Stimulated activated CD4-positive, alpha-beta T cell treated with anti-CD3 and anti-CD28 coated beads, Interleukin-15, amount 100 ng/mL, for 1 hour (primary cell): ENCODE measurements at places on chromosomes 5 and 9.

DNA sequence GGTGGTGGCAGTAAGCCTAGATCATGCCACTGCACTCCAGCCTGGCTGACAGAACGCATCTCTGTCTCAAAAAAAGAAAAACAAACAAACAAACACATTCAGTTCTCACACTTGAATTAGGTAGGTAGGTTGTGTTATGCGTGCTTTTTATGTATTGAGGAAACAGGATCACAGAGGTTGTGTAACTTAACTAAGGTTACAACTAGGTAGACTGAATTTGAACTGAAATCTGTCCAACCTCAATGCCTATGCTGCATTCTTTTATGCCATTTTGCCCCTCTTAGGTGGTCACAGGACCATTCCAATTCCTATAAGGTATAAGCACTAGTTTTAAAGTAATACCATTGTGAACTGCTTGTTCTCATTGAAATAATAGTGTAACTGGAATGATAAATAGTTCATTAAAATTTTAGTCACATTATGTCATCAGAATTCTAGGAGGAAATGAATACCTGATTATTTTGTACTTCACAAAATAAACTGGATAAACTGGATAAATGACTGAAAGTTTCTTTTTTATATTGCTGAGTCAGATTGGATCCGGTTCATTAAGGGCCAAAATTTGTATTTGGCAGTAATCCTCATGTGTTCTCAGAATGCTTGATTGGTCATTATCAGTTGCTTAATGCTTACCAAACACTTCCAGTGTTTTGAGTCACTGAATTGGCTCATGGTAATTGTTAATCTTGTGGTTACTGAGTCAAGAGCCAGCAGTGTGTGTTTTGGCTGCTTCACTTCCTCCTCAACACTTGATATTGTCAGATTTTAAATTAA, 7.1 kb downstream of the UBAP1 start:
- no peak for DNase-seq

DNA sequence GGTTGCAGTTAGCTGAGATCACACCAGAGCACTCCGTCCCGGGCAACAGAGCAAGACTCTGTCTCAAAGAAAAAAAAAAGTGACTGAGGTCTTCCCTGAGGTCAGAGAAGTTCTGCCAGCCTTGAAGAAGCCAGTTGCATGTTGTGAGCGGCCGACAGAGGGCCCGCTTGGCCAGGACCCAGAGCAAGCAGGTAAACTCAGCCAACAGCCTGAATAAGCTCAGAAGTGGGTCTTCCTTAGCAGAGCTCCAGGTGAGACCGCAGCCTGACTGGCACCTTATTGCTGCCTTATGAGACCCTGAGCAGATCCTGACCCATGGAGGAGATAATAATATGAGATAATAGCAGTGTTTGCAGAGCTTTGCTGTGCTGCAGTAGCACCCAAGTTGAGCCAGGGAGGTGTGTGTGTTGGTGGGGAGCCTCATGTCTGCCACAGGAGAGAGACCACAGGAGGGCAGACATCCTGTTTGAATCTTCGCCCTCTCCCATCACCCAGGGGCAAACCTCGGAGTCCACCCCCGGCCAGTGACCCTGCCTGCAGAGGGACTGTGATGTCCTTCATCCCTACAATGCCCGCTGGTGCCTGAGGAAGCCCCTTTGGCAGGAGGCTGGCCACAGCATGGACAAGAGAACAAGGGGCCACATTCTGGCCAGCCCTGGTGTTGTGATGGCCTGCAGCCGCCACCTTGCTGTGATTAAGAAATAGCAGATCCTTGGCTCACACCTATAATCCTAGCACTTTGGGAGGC, 10.8 kb upstream of the BARX1 start:
- DNase-seq, result no peak

GRCh38 chr5:179185941-179186411, 125.8 kb downstream of the ZNF354C start:
- no peak for DNase-seq

GRCh38 chr5:76657683-76658311, 34.6 kb upstream of the F2RL2 start:
- DNase-seq, result no peak

DNA sequence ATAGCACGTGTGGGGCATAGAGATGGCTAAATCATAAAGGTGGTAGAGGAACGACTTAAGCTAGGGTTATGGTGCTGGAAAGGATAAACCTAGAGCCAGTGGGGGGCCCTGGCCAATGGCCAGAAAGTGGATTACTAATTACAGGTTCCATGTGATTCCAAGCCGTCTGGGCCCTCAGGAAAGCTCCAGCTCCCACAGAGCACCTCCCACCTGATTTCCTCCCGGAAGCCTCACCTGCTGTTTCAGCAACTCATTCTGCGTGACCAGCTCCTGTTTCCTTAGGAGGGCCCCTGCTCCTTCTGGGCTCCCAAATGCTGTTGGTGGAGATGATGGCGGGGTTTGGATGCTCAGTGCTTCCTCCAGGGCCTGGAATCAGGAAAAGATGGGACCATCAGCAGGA, 16.2 kb downstream of the GPX3 start:
- no peak for DNase-seq

GRCh38 chr9:5301544-5301943, 3.0 kb downstream of the RLN2 start:
- DNase-seq, result no peak

GRCh38 chr9:81814794-81815464, 113.3 kb upstream of the SPATA31D4 start:
- DNase-seq, result no peak

- no peak for DNase-seq
Observed at GRCh38 chr5:135244620-135245021, 154.4 kb downstream of the MACROH2A1 start.

DNA sequence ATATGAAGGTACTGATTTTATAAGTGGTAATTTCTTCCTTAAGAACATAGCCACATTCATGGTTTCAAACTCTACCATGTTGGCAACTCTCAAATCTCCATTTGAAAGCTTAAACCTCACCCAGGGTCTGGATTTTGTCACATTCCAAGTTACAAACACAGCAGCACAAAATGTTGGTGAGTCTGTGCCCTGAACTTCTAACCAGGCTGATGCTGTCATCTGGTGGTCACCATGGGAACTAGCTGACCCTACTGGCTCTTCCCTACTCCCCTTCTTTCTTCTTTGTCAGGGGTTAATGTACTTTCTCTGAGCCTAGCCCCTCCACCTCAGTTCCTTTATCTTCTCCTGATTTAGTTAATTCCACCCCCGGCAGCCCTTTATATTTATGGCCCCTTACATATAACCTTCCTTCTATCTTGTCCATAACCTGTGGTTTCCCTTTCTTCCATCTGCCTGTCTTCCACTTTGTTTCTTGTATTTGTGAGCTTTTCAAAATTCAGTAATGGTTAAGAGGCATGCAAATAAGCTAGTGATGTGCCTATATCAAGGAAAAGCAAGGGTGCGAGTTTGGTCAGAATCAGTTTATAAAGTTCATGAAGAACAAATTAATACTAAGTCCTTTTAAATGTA, 35.9 kb downstream of the TGFBR1 start:
- peak; percentile 13 for DNase-seq

DNA sequence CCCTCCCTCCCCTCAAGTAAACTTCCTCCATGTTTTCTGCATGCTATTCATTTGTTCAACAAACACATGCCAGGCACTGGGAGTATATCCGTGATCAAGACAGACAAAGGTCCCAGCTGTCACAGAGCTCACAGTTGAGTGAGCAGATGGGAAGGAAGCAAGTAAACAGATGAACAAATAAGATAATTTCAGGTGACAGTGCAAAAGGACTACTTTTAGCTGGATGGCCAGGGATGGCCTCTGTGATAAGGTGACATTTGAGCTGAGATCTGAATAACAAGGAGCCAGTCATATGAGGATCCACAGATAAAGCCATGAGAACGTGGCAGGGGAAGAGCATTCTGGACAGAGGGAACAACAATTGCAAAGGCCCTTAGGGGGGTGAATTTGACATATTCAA, 121.7 kb upstream of the RAD23B start:
- DNase-seq, result no peak

DNA sequence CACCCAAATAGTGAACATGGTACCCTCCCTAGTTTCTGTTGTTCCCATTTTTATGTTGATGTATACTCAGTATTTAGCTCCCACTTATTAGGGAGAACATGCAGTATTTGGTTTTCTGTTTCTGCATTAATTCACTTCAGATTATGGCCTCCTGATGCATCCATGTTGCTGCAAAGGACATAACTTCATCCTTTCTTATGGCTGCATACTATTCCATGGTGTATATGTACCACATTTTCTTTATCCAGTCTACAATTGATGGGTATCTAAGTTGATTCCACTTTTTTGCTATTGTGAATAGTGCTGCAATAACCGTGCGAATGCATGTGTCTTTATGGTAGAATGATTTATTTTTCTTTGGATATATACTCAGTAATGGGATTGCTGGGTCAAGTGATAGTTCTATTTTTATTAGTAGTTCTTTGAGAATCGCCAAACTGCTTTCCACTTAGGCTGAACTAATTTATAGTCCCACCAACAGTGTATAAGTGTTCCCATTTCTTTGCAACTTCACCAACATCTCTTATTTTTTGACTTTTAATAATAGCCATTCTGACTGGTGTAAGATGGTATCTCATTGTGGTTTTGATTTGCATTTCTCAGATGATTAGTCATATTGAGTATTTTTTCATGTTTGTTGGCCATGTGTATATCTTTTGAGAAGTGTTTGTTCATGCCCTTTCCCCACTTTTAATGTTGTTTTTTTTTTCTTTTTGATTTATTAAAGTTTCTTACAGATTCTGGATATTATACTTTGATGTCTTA, 79.6 kb downstream of the SMIM15 start:
- no peak for DNase-seq

- DNase-seq, result no peak
Observed at GRCh38 chr9:72931437-72931836, 21.4 kb downstream of the ALDH1A1 start.

DNA sequence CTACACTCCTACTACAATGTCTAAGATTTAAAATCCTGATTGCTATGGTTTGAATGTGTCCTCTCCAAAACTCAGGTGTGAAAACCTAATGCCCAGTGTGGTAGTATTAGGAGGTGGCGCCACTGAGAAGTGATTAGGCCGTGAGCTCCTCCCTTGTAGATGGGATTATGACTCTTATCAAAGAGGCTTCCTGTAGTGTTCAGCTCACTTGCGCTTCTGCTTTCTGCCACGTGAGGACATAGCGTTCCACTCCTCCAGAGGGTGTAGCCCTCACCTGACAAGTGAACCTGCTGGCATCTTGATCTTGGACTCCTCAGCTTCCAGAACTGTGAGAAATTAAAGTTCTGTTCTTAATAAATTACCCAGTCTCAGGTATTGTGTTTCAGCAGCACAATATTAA, 33.0 kb upstream of the WHRN start:
- no peak for DNase-seq

DNA sequence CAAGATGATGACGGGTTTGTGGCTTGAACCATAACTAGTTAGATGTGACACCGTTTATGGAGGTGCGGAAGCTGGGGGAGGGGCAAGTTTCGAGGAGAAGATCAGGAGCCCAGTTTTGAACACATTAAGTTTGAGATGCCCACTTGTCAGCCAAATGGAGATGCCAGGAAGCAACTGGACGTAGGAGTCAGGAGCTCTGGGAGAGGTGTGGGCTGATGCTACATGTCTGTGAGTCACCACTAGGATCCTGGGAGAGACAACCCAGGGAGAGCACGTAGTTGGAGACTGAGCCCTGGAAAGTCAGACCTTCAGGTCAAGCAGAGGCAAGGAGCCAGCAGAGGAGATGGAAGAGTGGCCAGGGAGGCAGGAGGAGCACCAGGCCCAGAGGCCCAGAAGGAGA, 48.8 kb upstream of the SLC25A51 start:
- DNase-seq, result no peak

DNA sequence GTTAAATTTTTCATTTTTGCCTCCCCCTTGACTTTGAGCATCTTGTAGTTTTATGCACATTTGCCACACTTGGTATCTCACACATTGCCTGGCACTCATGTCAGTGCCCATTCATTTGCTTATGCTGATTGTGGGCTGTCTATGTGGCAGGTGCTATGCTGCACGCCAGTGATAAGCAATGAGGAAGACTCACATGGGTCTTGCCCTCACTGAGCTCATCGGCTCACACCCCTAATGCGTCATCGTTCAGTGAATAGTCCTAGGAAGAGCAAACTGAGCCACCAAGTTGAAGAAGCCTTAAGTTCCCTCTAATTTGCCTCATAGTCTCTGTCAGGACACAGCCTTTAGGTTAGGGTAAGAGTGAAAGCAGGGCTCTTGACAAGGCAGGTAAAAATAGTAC, 209.4 kb upstream of the IL12B start:
- DNase-seq, result no peak

GRCh38 chr9:104868687-104869404, 59.1 kb downstream of the ABCA1 start:
- DNase-seq, result no peak

DNA sequence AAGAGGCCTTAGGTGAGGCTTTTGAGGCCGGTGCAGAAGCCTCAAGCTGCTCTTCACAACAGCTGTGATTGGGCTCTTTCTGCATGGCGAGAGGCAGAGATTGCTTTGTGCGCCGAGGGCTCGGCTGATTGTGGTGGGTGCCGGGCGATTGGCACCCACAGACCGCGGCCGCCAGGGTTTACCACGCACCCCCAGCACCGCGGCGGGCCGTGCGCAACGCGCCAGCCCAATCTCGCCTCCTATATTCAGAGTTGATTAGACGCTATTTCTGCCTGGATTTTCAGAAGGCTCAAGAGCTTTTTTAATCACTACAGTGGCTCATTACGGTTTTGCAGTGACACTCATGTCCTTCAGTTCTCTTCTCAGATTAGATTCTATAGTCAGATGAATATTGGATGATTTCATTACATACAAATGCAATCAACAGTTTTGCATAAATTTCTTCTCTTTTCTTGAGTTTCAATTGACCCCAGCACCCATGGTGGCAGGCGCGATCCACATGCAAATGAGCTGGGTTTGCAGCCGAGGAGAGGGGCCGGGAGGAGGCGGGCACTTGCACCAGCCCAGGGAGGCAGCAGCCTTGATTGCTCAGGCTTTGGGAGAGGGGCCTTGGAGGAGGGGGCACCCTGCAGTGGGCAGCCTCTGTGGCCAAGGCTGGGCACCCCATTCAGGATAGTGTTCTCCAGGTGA, 33.8 kb upstream of the PTGS1 start:
- no peak for DNase-seq

DNA sequence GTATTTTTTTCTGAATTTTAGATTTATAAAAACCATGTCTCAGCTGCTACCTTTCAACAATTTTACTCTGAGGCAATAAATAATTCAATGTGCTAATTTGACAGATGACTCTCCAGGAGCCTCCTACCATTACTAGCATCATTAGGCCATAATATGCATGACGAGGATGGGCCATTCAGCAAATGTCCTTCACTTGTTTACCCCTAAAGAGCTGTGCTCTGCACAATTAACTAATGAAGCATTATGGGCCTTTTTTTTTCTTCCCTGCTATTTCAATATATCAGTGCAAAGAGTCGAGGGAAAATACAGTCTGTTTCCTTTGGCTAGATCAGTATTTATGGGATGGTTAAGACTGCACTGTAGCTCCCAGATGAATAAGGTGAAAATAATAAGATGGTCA, 627.2 kb downstream of the ISL1 start:
- DNase-seq, result no peak
